Immature natural killer cell (primary cell): ENCODE measurements at places on chromosomes 6 and 20.
A peak's percentile ranks its signal among the peaks of the same experiment; 100 is the strongest.

DNA sequence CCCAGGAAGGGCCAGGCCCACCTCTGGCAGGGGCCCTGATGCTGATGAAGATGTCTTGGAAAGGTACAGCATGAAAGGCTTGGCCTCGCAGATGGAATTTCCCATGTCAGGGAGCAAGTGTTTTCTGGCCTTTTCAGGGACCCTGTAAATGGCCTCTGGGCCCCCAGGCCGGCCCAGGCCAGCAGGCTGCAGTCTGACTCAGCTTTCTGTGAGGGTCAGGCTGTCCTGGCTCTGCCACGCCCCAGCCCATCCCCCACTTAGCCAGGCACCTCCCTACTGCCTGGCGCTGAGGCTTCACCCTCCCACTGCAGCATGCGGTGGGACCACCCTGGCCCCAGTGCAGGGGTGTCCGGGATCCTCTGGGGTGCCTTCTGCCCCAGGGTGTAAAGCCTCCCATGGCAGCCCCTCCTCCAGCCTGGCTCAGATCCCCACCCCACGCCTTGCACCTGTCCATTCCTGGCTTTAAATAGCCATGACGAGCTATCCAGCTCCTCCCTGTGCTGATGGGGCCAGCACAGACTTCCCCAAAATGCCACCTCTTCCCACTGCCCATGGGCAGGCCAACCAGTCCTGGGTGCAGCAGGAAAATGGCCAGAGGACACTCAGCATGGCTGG lies 35.6 kb upstream of the GATA5 start:
- peaks cover 1% of the 10 kb centered on the region for H3K27me3 ChIP-seq
- no peak overlapping the region for H3K4me3 ChIP-seq
- H3K27ac ChIP-seq = no peak overlapping the region

DNA sequence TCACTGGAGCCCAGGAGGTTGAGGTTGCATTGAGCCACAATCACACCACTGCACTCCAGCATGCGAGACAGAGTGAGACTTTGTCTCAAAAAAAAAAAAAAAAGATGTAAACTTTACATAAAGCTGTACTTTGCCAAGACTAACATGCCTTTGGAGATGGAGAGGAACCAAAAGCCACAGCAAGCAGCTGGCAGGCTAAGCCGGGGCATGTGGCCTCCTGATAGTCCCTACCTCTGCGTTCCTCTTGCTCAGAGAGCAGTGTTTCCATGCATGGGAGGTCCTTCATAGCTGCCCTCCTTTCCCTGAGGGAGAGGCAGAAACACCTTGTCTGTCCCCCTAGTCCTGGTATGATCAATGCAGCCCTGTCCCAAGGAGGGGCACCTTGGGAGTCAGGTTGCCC lies 35.2 kb downstream of the SPATA2 start:
- peaks cover 2% of the 10 kb centered on the region for H3K27me3 ChIP-seq
- peaks cover 39% of the 10 kb centered on the region for H3K36me3 ChIP-seq
- H3K4me3 ChIP-seq = no peak overlapping the region

GRCh38 chr6:169339731-169340309 lies 86.2 kb upstream of the THBS2 start:
- peaks cover 4% of the 10 kb centered on the region for H3K27me3 ChIP-seq
- no peak for DNase-seq
- H3K27ac ChIP-seq = no peak overlapping the region
- no peak overlapping the region for H3K4me3 ChIP-seq
- no peaks in the 10 kb centered on the region for H3K36me3 ChIP-seq

GRCh38 chr6:75481394-75481793 lies 12.2 kb downstream of the FILIP1 start:
- H3K27me3 ChIP-seq = peaks cover 3% of the 10 kb centered on the region
- no peak overlapping the region for H3K4me3 ChIP-seq
- H3K36me3 ChIP-seq = no peaks in the 10 kb centered on the region
- no peaks in the 10 kb centered on the region for H3K4me1 ChIP-seq

DNA sequence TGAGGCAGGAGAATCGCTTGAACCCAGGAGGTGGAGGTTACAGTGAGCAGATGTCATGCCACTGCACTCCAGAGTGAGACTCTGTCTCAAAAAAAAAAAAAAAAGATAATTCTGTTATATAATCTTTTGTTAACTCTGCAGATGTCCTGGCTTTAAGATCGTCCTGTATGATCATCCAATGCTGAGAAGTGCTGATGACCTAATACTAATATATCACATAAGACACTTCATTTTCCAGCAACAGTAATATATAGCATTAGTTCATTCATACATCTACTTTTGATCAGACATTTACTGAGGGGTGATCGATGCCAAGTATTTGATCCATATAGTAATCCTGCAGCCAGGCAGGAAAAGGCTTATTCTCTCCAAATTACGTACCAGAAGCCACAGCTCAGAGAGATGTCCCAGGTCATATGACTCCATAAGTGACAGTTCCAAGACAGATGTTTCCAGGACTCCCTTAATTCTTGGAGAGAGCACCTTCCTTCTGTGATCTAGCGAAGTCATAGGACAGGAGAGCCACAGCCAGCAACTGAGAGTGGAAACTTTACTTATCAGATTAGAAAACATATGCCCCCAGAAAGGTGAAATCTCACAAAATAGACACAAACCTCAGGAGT lies 60.7 kb downstream of the SHLD1 start:
- H3K36me3 ChIP-seq = no peaks in the 10 kb centered on the region
- H3K4me3 ChIP-seq = no peak overlapping the region
- H3K27me3 ChIP-seq = no peaks in the 10 kb centered on the region
- H3K27ac ChIP-seq = no peak overlapping the region

DNA sequence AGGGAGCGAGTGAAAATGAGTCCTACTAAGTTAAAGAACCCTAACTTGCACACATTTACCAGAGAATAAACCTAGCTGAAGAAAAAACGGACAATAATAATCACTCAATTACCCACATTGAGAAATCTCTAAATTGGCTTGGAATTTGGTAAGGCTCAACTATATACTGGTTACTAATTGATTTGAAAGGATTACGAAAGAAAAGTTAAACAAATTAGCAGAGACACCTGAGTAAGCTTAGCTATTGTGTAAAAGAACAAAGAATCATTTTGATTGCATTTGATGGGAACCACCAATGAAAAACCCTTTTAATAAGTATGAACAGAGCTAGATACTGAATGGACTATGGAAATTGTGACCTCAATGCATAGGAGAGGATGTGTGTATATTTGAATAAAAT lies 118.6 kb upstream of the ADGRF1 start:
- peaks cover 2% of the 10 kb centered on the region for H3K27me3 ChIP-seq
- no peak for DNase-seq
- no peaks in the 10 kb centered on the region for H3K36me3 ChIP-seq
- no peak overlapping the region for H3K4me3 ChIP-seq
- no peak overlapping the region for H3K27ac ChIP-seq
- no peaks in the 10 kb centered on the region for H3K4me1 ChIP-seq

DNA sequence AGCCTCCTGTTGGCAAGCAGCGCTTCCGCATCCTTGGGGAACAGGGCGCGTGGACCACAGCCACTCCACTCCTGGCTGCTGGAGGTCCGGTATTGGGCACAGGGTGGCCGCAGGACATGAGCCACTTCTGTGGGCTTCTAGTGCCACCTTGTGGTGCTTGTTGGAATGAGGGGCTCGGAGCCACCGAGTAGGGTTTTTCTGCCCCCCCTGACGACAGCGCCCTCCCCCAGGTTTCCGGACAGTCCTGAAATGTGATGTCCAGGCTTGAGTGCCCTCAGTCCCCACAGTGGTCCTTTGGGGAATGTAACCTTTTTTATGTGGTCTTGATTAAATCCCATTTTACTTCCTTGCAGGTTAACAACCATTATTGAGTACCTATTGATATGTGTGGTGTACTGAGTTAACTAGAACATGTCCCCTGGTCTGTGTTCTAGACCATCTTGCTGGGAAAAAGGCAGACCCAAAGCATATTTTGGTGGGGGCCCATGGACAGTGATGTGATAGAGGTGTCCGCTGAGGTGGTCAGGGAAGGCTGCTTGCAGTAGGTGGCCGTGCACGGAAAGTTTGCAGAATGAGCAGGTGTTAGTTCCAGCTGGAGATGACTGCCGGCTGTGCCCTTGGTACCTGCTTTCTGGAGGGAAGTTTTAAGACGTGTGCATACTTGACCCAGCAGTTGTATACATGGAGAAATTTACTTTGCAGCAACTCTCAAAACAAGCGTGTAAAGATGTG lies 70.0 kb downstream of the PTPN1 start:
- H3K27me3 ChIP-seq = no peaks in the 10 kb centered on the region
- peaks cover 2% of the 10 kb centered on the region for H3K4me1 ChIP-seq
- DNase-seq = peak; percentile 34
- peaks cover 12% of the 10 kb centered on the region for H3K36me3 ChIP-seq

- peaks cover 19% of the 10 kb centered on the region for H3K4me1 ChIP-seq
- H3K27me3 ChIP-seq = peaks cover 10% of the 10 kb centered on the region
- DNase-seq = peak; percentile 49
- H3K4me3 ChIP-seq = peak overlapping the region; percentile 64
These were observed 17.4 kb upstream of the AVP start for GRCh38 chr20:3101737-3102574.

- H3K27me3 ChIP-seq = no peaks in the 10 kb centered on the region
- H3K4me3 ChIP-seq = no peak overlapping the region
- no peak for DNase-seq
- H3K4me1 ChIP-seq = no peaks in the 10 kb centered on the region
- no peaks in the 10 kb centered on the region for H3K36me3 ChIP-seq
These were observed 71.5 kb downstream of the FILIP1 start for GRCh38 chr6:75422024-75422639.

DNA sequence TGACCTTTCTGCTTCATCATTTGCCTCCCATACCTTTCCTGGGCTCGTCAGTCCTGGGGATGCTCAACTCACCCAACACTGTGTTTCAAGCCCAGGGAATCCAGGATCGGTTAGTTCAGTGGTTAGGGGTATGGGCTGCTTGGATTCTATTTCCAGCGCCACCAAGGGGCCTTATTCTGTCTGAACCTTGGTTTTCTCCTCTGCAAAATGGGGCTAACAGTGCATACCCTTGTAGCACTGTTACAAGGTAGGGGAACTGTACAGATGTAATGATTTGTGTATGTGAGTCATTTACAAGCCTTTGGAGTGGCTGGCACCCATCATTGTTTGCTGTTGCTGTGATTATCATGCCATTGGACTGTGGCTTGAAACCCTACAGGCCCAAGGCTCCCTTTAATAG lies 14.5 kb upstream of the CSNK2A1 start:
- H3K27me3 ChIP-seq = peaks cover 17% of the 10 kb centered on the region
- no peaks in the 10 kb centered on the region for H3K4me1 ChIP-seq
- H3K27ac ChIP-seq = no peak overlapping the region
- H3K4me3 ChIP-seq = no peak overlapping the region

DNA sequence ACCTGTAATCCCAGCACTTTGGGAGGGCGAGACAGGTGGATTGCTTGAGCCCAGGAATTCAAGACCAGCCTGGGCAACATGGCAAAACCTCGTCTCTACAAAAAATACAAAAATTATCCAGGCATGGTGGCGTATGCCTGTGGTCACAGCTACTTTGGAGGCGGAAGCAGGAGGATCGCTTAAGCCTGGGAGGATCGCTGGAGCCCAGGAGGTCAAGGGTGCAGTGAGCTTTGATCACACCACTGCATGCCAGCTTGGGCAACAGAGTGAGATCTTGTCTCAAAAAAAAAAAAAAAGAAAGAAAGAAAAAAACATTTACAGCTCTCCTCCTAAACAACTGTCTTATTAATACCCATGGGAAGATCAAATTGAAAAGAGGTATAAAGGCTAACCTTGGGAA lies 8.8 kb upstream of the MYMX start:
- DNase-seq = no peak
- no peaks in the 10 kb centered on the region for H3K4me1 ChIP-seq
- no peak overlapping the region for H3K4me3 ChIP-seq
- no peaks in the 10 kb centered on the region for H3K27me3 ChIP-seq
- H3K27ac ChIP-seq = no peak overlapping the region

DNA sequence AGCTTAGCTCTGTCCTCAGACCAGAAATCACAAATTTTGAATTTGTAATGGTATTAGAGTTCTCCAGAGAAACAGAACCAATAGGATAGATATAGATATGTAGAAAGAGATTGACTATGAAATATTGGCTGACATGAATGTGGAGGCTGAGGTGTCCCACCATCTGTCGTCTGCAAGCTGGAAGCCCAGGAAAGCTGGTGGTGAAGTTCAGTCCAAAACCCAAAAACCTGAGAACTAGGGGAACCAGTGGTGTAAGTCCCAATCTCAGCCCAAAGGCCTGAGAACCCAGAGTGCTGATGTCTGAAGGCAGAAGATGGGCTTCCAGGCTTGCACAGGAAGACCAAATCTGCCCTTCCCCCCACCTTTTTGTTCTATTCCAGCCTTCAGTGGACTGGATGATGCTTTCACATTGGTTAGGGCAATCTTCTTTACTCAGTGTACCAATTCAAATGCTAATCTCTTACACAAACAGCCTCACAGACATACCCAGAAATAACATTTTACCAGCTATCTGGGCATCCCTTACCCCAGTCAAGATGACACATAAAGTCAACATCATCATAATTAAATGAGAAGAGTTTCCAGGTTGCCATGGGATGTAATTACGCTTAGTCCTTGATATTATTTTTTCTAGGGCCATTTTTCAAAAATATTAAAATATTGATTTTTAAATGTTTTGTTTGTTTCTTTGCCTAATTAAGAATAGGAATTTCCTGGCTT lies 570.8 kb downstream of the UTRN start:
- peaks cover 27% of the 10 kb centered on the region for H3K4me1 ChIP-seq
- DNase-seq = no peak
- peaks cover 16% of the 10 kb centered on the region for H3K27me3 ChIP-seq
- no peak overlapping the region for H3K4me3 ChIP-seq
- H3K36me3 ChIP-seq = peaks cover 12% of the 10 kb centered on the region

DNA sequence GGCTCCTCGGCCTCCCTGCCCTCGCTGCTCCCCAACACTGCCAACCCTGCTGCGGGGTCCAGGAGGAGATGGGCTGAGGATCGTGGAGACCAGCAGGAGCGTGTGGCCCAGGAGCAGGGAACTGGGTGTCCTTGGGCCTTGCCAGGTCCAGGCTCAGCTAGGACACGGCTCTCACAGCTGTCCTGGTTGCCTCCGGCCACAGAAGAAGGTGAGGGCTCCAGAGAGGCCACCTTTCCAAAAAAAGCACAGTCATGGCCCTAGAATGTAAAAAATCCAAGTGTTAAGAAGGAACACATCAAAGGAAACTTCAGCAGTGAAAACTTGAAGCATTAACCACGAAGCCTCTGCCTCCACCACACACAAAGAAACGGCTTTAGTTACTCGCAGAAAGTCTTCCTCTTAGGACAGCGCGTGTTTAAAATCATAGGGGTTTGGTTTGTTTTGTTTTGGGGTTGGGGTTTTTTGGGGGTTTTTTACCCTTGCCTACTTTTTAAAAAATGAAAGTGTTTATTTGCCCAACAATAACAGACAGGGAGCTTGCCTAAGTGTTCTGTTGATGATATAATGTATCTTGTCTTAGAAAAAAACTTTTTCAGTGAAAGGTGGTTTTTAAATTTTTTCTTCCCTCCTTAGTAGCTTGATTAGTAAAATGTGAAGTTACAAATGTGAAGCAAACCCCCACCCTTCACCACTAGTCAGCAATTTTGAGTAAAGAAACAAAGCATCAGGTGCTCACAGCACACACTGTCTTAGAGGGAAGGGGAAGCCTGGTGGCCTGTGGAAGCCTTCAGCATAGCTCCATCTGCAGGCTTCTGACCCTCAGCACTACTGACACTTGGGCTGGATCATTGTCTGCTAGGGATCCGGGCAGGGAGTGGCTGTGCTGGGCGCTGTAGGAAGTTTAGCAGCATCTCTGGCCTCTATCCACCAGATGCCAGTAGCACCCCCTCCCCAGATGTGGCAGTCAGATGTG lies 60.0 kb downstream of the PTPN1 start:
- H3K27ac ChIP-seq = peak overlapping the region; percentile 70
- no peak for DNase-seq
- H3K4me1 ChIP-seq = peaks cover 64% of the 10 kb centered on the region
- no peaks in the 10 kb centered on the region for H3K27me3 ChIP-seq
- H3K36me3 ChIP-seq = peaks cover 5% of the 10 kb centered on the region
- H3K4me3 ChIP-seq = no peak overlapping the region
